ENCODE measurements at places on chromosomes 7 and 10.

GRCh38 chr7:117673839-117674238 lies 194.0 kb downstream of the CFTR start:
- DNase-seq, result no peak

- DNase-seq, result no peak
Measured at GRCh38 chr7:82110146-82110840, 333.3 kb downstream of the CACNA2D1 start.

DNA sequence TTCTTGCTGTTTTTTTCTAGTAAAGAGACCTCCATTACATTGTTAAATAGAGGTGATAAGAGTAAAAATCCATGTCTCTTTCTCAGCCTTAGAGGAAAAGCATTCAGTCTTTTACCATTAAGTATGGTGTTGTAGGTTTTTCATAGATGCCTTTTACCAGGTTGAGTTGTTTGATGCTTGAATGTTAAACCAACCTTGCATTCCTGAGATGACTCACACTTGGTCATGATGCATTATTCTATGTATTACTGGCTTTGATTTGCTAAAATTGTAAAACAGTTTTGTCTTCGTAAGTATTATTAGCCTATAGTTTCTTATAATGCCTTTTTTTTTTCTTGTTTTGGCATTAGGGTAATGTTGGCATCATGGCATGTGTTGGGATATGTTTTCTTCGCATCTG lies 90.0 kb downstream of the ANKRD61 start:
- no peak for DNase-seq

GRCh38 chr10:6229746-6230145 lies 27.0 kb downstream of the PFKFB3 start:
- no peak for DNase-seq

DNA sequence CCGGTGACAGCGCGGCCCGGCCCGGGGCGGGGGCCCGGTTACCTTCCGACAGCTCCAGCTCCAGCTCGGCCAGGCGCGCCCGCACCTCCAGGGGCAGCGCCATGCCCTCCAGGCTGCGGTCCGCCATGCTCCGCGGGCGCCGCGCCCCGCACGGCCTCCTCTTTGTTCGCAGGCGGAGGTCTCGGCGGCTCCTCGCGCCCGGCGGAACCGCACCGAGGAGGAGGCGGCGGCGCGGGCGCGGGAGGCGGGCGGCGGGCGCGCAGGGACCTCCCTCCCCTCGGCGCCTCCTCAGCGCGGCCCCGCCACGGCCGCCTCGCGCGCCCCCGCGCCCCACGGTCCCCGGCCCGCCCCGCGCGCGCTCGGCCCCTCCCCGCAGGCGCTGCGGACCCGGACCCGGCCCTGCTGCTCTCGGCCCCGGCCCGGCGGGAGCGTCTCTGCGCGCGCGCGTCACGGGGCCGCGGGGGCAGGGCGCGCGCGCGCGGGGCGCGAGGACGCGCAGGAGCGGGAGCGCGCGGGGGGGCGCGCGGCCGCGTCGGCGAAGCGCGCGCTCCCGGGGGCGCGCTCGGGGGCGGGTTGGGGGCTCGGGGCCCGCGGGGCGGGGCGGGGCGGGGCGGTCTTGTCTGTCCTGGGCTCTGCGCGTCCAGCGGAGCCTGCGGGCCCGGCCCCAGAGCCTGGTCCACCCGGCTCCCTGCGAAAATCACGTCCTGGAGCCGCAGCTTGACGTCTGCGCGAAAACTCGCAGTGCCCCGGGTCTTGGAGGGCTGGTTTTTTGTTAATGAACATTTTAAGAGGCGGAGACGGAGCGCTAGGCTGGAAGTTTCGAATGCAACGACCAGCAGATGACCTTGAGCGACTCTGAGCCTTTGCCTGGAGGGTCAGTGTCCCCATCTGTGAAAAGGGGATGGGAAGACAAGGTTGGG lies at the start of gene DIP2C:
DIP2C (minus strand) TSS at position 217 of the 920 bp plus-strand sequence; CDS start at position 127, 90 bp downstream.
- no peak for DNase-seq

GRCh38 chr10:42986633-42987032 lies 90.2 kb upstream of the RET start:
- no peak for DNase-seq

- DNase-seq, result no peak
Measured at GRCh38 chr10:66176772-66177171, 749.1 kb upstream of the LRRTM3 start.

GRCh38 chr7:143372070-143372469 lies 9.1 kb upstream of the ZYX start:
- DNase-seq, result no peak

GRCh38 chr7:70132226-70132851 lies 534.1 kb downstream of the AUTS2 start:
- no peak for DNase-seq

- no peak for DNase-seq
Measured at GRCh38 chr7:36129048-36129534, 24.0 kb upstream of the EEPD1 start.

GRCh38 chr7:152624228-152624627 lies 51.7 kb downstream of the XRCC2 start:
- DNase-seq, result no peak

GRCh38 chr7:41046221-41046761 lies 656.6 kb downstream of the INHBA start:
- no peak for DNase-seq

DNA sequence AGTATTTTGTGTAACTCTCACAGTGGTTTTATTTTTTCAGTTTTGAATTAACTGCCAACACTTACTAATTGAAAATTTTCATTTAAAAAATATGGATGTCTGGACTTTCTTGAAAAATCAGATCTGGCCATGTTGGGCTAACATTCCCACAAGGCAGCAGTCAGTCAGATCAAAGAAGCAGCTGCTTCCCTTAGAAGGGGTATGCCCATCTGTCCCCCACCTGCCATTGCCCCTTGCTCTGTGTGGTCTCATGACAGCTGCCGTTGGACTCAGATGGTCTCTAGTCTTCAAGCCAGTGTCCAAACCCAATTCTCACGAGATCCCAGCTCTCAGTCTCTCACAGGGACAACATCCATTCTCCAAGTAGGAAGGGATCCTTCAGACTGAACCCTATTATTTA lies 212.1 kb upstream of the GHITM start:
- no peak for DNase-seq

- DNase-seq, result no peak
Measured at GRCh38 chr10:98394851-98395440, 20.0 kb downstream of the PYROXD2 start.

- no peak for DNase-seq
Measured at GRCh38 chr7:127114742-127115265, 137.9 kb downstream of the GRM8 start.

GRCh38 chr7:11127114-11127785 lies 153.6 kb downstream of the PHF14 start:
- DNase-seq, result no peak

DNA sequence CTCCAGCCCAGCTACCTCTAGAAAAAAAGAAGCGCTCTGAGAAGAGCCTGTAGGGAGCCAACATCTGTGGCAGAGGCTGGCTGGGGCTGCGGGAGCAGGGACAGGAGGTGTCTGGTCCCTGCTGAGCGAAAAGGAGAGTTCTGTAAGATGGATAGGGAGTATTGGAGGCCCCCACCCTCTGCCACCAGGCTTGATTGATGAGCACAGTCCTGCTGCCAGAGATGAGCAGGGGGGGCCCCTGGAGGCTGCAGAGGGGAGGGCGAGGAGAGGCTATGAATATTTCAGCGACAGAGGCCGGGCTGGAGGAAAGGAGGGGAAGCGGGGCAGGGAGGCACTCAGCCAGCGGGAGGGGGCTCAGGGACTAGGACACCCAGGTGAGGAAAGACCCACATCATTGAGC lies 44.5 kb upstream of the HSPB1 start:
- DNase-seq, result no peak

DNA sequence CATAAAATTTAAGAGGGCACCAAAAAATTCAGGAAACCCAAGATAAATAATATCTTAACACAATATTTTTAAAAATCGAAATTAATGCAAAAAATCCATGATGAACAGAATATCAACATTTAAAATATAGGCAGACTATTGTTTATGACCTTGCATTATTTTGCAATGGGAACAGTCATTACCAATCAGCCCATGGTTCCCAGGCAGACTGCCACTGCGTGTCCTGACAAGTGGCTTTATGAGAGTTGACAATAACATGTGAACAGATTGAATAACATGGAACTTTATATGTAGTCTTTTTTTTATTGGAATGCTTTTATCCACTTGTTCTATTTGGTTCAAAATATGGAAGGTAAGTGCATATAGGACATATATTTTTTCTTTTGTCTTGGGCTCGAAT lies 3.1 kb upstream of the AVPI1 start:
- no peak for DNase-seq

DNA sequence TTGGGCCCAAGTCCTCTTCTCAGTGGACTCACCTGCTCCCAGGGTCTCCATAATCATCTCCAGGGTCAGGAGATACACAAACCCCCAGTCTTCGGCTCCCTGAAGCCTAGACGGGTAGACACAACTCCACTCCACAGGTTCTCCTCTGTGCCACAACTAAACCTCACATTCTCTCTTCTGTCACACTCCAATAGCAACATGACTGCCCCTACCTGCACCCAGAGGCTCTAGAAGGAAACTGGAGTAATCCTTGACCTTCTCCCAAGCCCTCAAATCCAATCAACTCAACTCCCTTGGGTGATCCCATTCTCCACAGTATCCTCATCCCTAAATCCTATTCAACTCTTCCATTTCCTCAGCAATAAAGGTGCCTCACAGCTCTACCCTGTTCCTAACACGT lies 16.2 kb downstream of the HNRNPF start:
- no peak for DNase-seq

- no peak for DNase-seq
Measured at GRCh38 chr10:76119036-76119435, 687.6 kb downstream of the LRMDA start.

DNA sequence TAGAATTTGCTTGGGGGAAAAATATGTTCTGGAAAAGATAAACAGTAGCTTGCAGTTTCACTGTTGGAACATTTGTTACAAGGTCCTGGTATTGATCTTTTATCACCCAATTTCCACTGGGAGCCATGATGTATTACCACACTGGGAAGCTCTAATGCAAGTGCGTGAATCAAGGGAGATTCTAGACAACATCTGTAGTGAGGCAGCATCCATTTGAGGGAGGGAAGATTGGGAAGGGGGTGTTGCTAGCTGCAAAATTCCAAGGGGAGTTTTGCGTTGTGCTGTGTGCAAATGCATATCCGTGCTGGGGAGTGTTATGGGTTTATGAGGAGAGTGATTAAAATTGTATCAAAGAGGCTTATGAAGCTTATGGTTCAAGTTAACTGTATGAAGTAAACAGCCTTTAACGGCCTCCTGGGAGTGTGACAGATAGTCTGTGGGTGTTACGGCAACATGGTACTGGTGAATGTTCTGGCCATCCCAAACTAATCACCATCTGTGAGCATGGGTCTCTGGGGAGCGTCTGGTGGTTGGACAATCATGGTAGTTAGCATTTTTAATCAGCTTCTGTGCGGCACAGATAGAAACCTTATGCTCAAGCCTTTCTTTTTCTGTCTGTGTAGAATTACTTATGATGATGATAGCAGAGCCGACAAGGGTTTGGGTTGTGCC lies 601.9 kb upstream of the GALNT17 start:
- no peak for DNase-seq

DNA sequence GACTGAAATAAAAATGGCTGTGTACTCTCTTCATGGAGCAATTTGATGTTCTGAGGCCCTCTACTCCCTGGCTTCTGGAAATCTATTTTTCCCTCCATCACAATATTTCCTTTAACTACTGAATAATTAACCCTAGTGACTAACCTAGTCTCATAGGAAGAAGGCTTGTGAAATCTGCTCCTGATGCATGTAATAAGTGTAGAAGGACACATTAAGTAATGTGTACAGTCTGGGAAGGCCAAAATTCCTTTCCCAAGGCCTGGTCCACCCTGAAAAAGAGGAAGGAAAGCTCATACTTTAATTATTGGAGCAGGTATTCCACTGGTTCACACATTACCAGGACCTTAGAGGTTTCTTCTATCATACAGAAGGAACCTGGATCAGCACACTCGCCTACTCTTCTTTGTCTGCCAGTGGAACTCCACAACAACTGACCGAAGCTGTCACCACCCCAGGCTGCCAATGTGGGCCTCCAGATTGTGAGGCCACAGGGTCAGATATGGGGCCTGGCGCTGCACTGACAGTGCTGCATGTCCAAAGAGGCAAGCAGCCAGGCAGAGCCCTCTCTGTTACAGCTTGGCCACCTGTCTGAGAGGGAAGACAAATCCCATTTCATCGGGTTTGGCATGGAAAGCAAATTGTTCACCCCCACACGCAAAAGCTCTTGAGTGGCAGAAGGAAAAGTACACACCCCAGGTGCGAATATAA lies 54.4 kb upstream of the FAM133B start:
- DNase-seq, result no peak

GRCh38 chr7:15612205-15612604 lies 50.4 kb upstream of the AGMO start:
- no peak for DNase-seq

DNA sequence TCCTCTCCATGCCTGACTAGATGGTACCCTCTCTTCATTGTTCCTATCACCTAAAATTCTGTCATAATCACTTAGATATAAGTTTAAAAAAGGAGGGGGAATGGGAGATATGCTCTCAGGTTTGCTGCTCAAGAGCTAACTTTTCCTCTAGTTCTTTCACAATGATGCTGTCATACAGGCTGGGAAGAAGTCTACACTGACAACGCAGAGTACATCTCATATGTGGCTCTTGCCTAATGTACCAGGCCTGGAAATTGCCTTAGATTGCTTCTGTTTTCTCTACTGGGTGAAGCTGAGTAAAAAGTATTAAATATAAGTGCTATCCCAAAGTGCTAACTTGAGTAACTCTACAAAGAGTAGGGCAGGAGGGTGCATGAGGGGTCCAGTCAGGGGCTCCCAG lies 43.8 kb upstream of the BET1 start:
- no peak for DNase-seq

GRCh38 chr7:17554341-17555015 lies 256.0 kb downstream of the AHR start:
- no peak for DNase-seq

DNA sequence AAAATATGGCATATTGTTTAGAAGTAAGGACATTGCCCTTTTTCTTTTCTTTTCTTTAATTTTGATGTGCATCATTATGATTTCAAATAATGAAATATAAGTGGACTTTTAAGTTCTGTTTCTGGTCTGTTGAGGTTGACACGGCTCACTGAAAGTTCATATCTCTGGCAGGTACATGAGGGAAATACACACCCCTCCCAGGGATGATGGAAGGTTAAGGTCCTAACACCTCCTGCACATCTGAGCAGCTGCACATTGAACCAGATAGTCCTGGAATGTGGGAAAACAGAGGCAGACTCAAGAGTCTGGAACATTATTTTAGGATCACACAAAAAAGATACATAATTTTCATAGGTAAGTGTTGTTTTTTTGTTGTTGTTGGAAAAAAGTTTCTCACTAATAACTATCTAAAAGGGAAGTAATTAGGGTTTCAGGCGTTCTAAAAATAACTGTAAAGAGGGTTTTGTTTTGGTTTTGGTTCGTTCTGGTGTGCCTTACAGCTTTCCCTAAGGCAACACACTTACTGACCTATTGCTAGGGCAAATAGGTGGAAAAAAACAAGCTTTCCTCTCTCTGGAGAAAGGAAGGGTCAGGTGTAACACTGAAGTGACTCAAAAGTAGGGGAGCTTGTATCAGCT lies 201.2 kb upstream of the PRKCQ start:
- DNase-seq, result no peak

GRCh38 chr7:20799566-20800366 lies 13.1 kb upstream of the SP8 start:
- DNase-seq, result no peak

GRCh38 chr7:140275069-140275965 lies 98.5 kb upstream of the KDM7A start:
- no peak for DNase-seq
